ENCODE measurements at places on chromosomes 7 and 10.

DNA sequence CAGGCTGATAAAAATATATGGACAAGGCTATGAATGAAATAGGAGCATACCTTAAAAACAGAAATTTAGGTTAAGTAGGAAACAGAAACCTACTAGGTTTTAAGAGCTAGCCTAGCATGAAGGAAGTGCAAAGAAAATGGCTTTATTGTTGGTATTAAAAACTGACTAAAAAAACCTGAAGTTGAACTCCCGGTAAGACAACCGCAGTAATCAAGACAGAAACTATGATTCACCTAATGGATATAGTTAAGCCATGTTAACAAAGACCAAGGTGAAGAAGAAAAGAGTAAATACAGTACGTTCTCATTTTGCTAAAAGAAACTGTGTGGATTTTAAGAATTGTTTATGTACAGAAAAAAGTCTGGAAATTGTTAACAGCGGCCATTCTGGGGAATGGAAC, 2.5 kb downstream of the RTKN2 start:
- DNase-seq = no peak

- no peak for DNase-seq
These were observed 160.9 kb upstream of the CSTF2T start for GRCh38 chr10:51860257-51860656.

- DNase-seq = no peak
These were observed 72.7 kb upstream of the PRKG1 start for GRCh38 chr10:51001587-51001986.

DNA sequence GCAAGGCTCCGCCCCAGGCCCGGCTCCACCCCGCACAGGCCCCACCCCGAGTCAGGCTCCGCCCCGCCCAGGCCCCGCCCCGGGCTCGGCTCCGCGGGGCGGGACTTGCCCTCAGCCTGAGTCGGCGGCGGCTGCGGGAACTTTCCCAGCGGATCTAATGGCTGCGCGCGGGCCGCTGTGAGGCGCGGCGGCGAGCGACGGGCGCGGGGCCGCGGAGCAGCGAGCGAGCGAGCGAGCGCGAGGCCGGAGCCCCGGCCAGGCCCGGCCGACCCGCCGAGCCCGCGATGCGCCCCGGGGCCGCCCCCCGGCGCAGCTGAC, at the start of gene INPP5A:
Gene INPP5A, plus strand, starts transcription at position 104 of the 318 bp plus-strand sequence. CDS start 310 bp downstream, outside the sequence.
- DNase-seq = no peak

DNA sequence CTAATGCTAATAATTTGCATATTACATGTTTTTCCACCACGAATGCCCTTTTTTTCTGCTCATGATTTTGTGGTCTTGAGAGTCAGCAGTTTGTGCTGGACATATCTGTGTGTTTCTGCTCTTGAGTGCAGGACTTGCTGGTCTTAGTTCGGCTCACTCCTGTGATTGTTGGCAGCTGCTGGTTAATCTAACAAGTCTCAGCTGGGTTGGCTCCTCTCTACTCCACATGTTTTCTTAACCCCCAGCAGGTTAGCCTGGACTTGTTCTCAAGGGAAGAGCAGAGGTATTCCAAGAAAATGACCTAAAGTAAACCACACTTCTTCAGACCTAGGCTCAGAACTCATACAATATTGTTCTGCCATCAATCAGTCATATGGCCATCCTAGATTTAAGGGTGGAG, 1238.9 kb downstream of the XPNPEP1 start:
- DNase-seq = no peak

DNA sequence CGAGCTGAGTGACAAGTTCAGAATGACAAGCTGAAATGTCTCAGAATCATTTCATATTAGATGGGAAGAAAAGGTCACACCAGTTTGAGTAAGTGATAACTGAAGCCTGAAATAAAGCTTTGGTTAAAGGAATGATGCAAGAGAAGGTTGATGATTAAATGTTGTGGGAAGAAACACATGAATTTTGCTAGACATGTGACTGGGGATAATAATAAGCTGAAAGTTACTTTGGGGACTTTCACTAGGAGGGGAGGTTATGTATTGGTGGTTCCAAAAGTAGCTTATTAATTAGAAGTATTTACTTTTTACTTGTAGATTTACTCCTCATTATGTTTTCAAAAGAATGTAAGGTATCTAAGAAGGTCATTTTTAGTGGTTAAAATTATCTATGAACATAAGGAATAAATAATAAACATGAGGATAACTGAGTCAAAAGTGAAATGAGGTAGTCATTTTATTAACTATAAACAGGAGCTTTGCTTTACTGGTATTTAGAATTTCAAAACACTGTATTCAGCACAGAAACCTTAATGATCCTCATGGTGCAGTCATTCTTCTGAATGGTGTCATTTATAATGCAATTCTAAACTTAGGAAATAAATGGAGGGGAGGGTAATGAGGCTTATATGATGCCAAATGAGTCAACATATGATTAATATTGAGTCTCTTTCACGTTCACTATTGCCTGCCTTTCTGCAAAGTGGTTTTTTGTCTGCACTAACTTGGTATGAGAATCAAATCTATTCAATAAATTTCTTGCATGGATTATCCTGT, 63.7 kb downstream of the PRKG1 start:
- DNase-seq = no peak

- no peak for DNase-seq
These were observed 13.3 kb upstream of the CPXM2 start for GRCh38 chr10:123904834-123905409.

DNA sequence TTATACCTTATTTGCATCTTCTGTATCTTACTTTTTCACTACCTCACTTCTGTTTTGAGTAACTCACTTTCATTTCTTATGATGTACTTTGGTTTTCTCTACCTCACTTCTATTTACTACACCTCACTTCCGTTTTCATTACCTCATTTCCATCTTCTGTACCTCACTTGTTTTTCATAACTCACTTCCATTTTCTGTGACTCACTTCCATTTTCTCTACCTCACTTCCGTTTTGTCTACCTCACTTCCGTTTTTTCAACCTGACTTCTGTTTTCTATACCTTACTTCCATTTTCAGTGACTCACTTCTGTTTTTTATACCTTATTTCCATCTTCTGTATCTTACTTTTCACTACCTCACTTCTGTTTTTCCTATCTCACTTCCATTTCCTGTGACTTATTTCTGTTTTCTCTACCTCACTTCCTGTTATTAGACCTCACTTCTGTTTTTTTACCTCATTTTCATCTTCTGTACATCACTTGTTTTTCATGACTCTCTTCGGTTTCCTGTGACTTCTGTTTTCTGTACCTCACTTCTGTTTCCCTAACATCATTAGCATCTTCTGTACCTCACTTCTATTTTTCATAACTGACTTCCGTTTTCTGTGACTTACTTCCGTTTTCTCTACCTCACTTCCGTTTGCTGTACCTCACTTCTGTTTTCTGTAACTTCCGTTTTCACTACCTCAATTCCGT, 493.1 kb upstream of the AKR1E2 start:
- no peak for DNase-seq

- no peak for DNase-seq
These were observed 102.2 kb downstream of the GFRA1 start for GRCh38 chr10:116170815-116171250.

DNA sequence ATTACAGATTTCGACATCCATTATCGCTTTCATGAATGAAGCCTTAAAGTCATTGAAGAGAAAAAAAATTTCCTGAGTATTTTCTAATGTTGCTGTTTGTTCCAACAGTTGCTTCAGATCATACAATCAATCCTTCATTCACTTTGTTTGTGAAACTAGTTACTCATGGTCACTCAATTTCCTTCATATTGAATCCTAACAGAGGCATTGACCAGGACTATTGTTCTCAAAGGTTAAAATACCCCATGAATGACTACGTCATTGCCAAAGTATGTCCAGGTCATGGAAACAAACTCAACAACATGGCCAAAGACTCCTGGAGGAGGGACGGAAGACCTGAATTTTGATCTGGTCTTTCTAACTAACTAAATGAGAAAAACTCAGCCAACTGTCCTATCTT, 54.0 kb upstream of the ABCB5 start:
- DNase-seq = no peak

- DNase-seq = peak; percentile 41
These were observed 12.2 kb downstream of the PLAC9 start for GRCh38 chr10:80144696-80145131.

DNA sequence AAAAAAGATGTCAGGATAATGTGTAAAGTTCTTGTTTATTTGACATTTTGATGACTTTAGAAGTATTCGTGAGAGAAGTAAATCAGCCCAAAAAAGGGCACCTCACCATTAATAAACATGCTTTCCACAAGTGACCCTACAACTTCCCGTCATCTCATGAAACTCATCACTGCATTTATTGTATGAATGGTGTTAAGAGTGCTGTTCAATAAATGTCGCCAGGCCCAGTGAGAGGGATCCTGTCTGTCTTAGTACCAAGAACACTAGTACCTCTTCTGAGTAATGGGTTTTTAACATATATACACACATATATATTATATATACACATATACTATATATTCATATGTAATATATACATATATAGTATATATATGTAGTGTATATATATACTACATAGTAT, 61.9 kb downstream of the TMEM26 start:
- no peak for DNase-seq

DNA sequence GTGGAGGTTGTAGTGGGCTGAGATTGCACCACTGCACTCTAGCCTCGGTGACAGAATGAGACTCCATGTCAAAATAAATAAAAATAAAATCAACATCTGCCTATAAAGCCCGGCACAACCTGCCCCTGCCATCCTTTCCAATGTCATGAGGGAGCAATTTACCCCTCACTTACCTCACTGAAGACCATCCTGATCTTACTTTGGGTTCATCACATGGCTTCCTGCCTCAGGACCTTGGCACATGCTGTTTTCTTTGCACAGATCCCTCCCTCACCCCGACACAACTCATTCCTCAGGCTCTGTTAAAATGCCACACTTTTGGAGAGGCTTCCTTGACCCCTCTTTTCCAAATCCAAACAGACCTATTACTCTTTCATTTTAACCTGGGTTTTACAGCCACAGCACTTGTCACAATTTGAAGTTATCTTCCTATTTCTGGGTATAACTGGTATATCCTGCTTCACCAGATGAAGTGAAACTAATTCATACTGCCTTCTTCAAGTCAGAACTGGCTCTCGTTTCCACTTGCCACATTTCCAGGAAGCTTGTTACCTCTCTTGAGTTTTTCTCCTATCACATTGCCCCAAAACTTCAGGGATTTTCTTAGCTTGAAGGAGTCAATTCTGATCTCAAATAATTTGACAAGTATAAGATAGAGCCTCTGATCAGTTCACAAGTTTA, 69.3 kb upstream of the PARD3 start:
- no peak for DNase-seq

DNA sequence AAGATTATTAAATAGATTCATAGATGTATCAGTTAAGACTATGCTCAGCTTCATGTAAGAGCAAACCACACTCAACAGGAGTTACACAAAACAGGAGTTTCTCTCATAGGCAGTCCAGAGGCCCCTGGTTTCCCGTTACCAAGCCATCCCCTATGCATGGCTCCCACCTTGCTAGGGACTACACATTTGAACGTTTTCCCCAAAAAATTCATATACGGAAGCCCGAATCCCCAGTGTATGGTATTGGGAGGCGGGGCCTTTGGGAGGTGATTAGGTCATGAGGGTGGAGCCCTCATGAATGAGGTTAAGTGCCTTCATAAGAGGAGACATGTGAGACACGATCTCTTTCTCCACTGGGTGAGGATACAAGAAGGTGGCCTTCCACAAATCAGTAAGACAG, 29.1 kb downstream of the RSU1 start:
- no peak for DNase-seq

GRCh38 chr10:124738441-124738840, 5.7 kb downstream of the FAM53B start:
- DNase-seq = no peak

GRCh38 chr10:125232841-125233240, 72.5 kb upstream of the CTBP2 start:
- no peak for DNase-seq

- no peak for DNase-seq
These were observed 97.0 kb upstream of the PPIF start for GRCh38 chr10:79250259-79250658.

DNA sequence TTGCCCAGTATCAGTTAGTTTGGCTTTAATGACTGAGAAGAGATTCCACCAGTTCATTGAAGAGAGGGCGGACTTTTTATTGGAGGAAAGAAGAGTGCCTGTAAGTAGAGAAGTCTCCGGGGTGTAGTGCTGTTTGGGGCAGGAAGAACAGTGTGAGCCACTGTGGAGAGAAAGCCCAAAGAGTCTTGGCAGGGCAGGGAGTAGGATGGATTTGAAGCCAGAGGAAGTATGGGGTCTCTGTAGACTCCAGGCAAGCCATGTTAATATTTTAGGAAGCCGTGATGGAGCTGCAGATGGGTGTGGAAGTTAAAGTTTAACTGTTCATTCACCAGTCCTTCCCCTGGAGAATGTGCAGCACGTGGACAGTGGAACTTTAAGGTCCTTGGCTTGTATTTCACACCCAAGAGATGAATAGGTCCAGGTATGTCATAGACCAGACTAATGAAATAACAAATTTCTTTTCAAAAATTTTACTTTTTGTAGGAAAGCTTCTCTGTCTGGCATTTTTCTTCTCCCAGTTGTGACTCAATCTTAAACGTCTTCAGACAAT, 54.1 kb downstream of the TCF7L2 start:
- DNase-seq = no peak

DNA sequence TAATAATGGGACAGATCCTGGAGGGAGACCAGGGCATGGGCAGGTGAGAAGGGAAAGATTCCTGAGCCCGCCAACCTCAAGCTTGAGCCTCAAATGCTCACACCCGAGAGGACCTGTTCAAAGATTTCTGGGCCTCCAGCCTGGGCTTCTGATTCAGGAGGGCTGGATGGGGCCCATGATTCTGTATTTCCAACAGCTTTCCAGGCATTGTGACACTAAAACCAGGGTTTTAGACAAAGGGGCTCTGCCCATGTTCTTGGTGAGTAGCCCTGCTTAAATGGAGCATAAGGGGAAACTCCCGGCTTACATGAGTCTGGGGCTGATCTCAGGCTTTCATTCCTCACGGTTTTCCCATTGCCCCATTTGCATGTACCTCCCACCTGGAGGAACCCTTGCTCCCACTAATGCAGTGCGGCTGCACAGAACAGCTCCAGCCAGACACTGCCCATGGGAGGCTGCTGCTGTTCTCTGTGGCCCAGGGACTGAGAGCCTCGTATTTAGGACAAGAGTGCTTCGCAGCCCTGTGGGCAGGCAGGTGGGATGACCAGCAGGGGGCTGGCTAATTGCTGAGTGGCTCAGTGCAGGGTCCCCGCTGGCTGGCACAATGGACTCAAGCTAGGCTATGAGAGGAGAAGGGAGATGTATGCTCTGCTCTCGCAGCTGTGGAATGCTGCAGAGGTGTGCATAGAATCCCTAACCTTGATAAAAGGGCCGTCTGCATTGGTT, 135.3 kb upstream of the COBL start:
- no peak for DNase-seq

- no peak for DNase-seq
These were observed 23.1 kb upstream of the ZNF862 start for GRCh38 chr7:149815121-149815520.

DNA sequence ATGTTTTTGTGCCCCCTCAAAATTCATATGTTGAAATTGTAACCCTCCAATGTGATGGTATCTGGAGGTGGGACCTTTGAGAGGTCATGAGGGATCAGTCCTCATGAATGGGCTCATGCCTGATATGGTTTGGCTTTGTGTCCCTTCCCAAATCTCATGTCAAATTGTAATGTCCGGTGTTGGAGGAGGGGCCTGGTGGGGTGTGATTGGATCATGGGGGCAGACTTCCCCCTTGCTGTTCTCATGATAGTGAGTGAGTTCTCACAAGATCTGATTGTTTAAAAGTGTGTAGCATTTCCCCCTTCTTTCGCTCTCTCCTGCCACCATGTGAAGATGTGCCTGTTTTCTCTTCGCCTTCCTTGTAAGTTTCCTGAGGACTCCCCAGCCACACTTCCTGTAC, 53.4 kb downstream of the TLL2 start:
- no peak for DNase-seq
